ENCODE measurements at places on chromosomes 6 and 20.
A peak's percentile ranks its signal among the peaks of the same experiment; 100 is the strongest.

- no peaks in the 10 kb centered on the region for H3K27me3 ChIP-seq
- H3K4me3 ChIP-seq: no peak overlapping the region
- DNase-seq: no peak
- H3K27ac ChIP-seq: no peak overlapping the region
- H3K36me3 ChIP-seq: no peaks in the 10 kb centered on the region
Measured at GRCh38 chr6:35164868-35165267, 23.7 kb upstream of the TCP11 start.

- DNase-seq: no peak
- H3K4me3 ChIP-seq: no peak overlapping the region
- no peaks in the 10 kb centered on the region for H3K27me3 ChIP-seq
- H3K36me3 ChIP-seq: no peaks in the 10 kb centered on the region
- H3K27ac ChIP-seq: no peak overlapping the region
Measured at GRCh38 chr6:36414481-36414880, 27.0 kb upstream of the ETV7 start.

- no peak overlapping the region for H3K4me3 ChIP-seq
- H3K36me3 ChIP-seq: no peaks in the 10 kb centered on the region
- no peak overlapping the region for H3K27ac ChIP-seq
Measured at GRCh38 chr20:63132715-63133471, 83.0 kb downstream of the YTHDF1 start.

DNA sequence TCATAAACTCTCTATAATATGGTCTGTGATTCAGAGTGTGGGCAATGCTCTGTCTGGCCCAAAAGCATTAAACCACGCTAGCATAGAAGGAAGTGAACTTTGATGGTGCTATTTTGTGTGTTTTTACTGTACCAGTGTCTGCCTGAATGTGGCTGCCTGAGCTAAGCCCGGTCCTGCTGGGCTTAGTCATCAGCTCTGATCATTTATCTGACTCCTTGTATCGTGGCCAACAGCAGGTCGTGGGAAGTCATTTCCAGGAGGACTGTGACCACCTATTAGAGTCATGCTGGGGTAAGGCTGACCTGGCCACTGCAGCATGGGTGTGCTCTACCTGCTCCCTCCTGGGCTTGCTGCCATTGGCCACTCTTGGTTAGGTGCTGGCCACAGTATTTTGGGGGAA lies 239.1 kb upstream of the CEP162 start:
- no peaks in the 10 kb centered on the region for H3K27me3 ChIP-seq
- no peaks in the 10 kb centered on the region for H3K4me1 ChIP-seq
- no peak overlapping the region for H3K4me3 ChIP-seq
- DNase-seq: no peak
- H3K27ac ChIP-seq: no peak overlapping the region

DNA sequence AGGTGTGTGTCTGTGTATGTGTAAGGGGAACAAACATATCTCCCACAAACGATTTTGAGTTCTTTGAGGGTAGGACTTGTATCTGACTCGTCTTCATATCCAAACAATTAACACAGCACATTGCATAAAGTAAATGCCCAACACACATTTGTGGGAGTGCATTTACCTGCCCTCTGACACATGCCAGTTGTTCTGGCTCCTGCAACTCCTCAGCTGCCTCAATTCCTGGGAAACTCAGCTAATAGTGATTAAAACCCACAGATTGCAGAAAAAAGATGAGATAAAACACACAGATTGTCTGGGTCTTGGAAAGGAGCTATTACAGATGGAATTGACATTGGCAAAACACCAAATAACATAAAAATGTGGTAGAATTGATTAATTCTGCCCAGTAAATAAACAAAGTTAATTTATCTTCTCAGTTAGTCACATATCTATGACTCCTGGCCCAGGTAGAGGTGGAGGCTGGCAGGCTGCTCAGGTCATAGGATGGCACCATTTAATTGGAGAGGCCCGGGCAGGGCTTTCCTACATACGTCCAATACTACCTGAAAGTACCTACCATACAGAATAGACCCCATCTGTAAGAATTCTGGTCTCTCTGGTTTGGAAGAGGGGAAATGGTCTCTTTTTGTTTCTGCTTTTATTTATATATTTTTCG lies 71.5 kb upstream of the IFNGR1 start:
- H3K27ac ChIP-seq: no peak overlapping the region
- no peak for DNase-seq
- H3K36me3 ChIP-seq: no peaks in the 10 kb centered on the region
- no peaks in the 10 kb centered on the region for H3K27me3 ChIP-seq
- H3K4me1 ChIP-seq: no peaks in the 10 kb centered on the region
- H3K4me3 ChIP-seq: no peak overlapping the region

- H3K27me3 ChIP-seq: no peaks in the 10 kb centered on the region
- DNase-seq: no peak
- H3K4me1 ChIP-seq: no peaks in the 10 kb centered on the region
- H3K36me3 ChIP-seq: no peaks in the 10 kb centered on the region
- H3K4me3 ChIP-seq: no peak overlapping the region
- H3K27ac ChIP-seq: no peak overlapping the region
Measured at GRCh38 chr6:137724018-137724403, 143.0 kb upstream of the TNFAIP3 start.

- H3K27me3 ChIP-seq: no peaks in the 10 kb centered on the region
- H3K27ac ChIP-seq: no peak overlapping the region
- no peak for DNase-seq
- H3K4me3 ChIP-seq: no peak overlapping the region
- peaks cover 30% of the 10 kb centered on the region for H3K4me1 ChIP-seq
Measured at GRCh38 chr6:139711804-139712585, 337.5 kb upstream of the CITED2 start.

- no peak overlapping the region for H3K27ac ChIP-seq
- H3K4me3 ChIP-seq: no peak overlapping the region
- H3K27me3 ChIP-seq: no peaks in the 10 kb centered on the region
- H3K4me1 ChIP-seq: peaks cover 17% of the 10 kb centered on the region
- peaks cover 16% of the 10 kb centered on the region for H3K36me3 ChIP-seq
Measured at GRCh38 chr6:152241013-152241766, 396.0 kb downstream of the SYNE1 start.

GRCh38 chr20:5481872-5482271 lies 165.1 kb upstream of the PROKR2 start:
- H3K27me3 ChIP-seq: no peaks in the 10 kb centered on the region
- H3K4me1 ChIP-seq: no peaks in the 10 kb centered on the region
- H3K4me3 ChIP-seq: no peak overlapping the region
- DNase-seq: no peak

DNA sequence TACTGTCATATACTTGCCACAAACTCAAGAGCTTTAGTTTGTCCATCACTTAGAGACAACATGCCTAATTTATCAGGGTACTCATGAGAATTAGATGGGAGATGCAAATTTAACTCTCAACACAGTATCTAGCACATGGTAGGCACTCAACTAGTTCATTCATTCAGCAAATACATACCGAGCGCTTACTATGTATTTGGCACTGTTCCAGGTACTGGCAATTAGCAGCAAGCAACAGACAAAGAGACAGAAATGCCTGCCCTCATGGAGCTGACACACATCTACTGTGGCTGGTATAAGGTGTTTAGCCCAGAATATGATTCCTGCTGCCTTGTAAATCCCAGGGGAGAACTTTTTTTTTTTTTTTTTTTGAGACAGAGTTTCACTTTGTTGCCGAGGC lies 4.8 kb downstream of the MICAL1 start:
- DNase-seq: no peak
- no peaks in the 10 kb centered on the region for H3K27me3 ChIP-seq
- H3K36me3 ChIP-seq: no peaks in the 10 kb centered on the region
- peaks cover 16% of the 10 kb centered on the region for H3K4me1 ChIP-seq
- H3K4me3 ChIP-seq: no peak overlapping the region

DNA sequence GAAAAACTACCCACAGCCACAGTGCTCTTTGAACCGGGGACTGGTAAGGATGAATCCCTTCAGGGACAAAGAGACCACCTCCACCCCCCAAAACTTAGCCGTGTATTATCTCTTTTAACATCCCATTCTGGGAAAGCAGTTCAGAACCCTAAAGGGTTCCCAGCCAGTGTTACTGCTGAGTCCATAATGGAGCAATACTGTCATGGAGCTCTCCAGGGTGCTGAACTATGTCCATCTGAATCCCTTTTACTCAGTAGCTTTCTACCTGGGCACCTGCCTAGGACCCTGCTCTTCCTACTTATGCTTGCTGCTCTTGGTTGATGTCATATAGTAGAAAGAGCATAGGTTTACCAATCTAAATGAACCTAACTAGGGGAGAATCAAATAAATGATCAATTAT lies 22.3 kb upstream of the SAYSD1 start:
- no peaks in the 10 kb centered on the region for H3K36me3 ChIP-seq
- H3K4me3 ChIP-seq: no peak overlapping the region
- no peaks in the 10 kb centered on the region for H3K4me1 ChIP-seq
- H3K27me3 ChIP-seq: no peaks in the 10 kb centered on the region
- no peak for DNase-seq
- H3K27ac ChIP-seq: no peak overlapping the region

- H3K4me3 ChIP-seq: no peak overlapping the region
- no peak overlapping the region for H3K27ac ChIP-seq
- H3K4me1 ChIP-seq: no peaks in the 10 kb centered on the region
- no peak for DNase-seq
- H3K27me3 ChIP-seq: no peaks in the 10 kb centered on the region
Measured at GRCh38 chr6:137903933-137904821, 37.1 kb downstream of the TNFAIP3 start.

- no peak for DNase-seq
- H3K27ac ChIP-seq: no peak overlapping the region
- H3K4me1 ChIP-seq: peaks cover 6% of the 10 kb centered on the region
- no peaks in the 10 kb centered on the region for H3K27me3 ChIP-seq
- no peak overlapping the region for H3K4me3 ChIP-seq
Measured at GRCh38 chr6:18988636-18989035, 601.5 kb downstream of the RNF144B start.

DNA sequence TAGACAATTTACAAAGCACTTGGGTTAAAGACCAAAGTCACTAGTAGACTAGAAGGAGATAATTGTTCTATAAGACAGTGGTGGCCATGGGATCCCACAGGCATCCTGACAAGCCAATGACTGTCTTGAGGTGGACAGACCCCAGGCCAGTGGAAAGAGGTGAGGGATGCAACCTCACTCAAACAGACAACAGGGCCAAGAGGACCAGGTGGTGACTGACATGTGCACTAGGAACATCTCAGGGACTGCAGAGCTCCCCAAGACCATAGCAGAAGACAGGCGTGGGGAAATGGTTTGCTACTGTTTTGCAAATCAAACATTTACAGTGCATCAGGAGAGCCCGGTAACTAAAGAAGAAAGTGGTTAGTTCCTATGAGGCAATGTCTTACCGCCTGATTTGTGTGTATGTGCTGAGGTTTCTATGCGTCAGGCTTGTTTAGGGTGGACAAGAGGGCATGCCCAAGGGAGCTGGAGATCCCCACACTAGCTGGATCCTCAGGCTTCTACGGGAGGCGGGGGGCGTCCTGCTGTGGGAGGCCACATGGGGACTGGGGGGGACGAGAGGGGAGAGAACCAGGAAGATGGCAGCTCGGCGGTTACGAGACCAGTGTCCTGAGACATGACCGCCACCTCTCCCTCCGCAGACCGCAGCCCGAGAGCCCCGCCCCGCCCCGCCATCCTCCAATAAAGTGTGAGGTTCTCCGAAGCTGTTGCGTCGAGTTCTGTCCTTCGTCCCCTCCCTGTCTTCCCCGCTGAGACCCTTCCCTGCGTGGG lies 623 bp upstream of the MRPS26 start:
- H3K4me3 ChIP-seq: peak overlapping the region; percentile 83
- peak; percentile 90 for DNase-seq
- H3K27ac ChIP-seq: peak overlapping the region; percentile 86
- no peaks in the 10 kb centered on the region for H3K27me3 ChIP-seq

DNA sequence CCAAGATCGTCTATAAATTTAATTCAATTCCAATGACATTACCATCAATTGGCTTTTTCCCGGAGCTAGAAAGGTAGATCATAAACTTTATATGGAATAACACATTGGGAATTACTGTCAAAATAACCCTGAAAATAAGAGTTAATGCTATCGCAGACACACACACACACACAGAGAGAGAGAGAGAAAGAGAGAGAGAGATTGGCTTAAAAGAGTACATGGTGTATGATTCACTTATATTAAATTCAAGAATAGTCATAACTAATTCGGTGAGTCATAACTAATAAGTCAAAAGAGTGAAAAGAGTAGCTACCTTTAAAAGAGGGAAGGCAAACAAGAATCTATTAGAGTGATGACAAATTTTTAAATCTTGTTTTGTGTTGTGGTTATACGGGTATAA lies 425.5 kb downstream of the TBC1D32 start:
- no peak overlapping the region for H3K27ac ChIP-seq
- no peaks in the 10 kb centered on the region for H3K4me1 ChIP-seq
- H3K4me3 ChIP-seq: no peak overlapping the region
- H3K27me3 ChIP-seq: no peaks in the 10 kb centered on the region
- DNase-seq: no peak

- H3K36me3 ChIP-seq: no peaks in the 10 kb centered on the region
- peak overlapping the region; percentile 28 for H3K27ac ChIP-seq
- H3K4me1 ChIP-seq: no peaks in the 10 kb centered on the region
- H3K27me3 ChIP-seq: no peaks in the 10 kb centered on the region
Measured at GRCh38 chr20:62772990-62773844, 23.1 kb upstream of the MRGBP start.

DNA sequence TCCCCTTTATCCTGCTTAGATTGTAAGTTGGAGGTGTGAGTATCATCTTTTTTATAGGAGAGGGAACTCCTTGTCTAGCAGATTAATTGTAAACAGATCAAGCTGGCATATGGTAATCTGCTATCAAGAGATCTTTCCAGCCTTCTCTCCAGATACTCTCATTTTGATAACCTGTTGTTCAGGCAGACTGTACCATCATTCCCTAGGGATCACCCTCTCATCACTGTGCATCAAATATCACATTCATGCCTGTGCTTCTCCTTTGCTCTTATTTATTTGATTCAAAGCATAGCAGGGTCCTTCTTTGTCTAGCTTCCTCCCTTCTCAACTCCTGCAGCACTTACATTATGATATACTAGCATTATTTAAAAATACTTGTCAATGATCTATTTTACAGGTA lies 73.8 kb downstream of the LRRC1 start:
- H3K27ac ChIP-seq: no peak overlapping the region
- no peaks in the 10 kb centered on the region for H3K36me3 ChIP-seq
- no peak overlapping the region for H3K4me3 ChIP-seq
- H3K27me3 ChIP-seq: no peaks in the 10 kb centered on the region
- peaks cover 46% of the 10 kb centered on the region for H3K4me1 ChIP-seq

- DNase-seq: no peak
- H3K4me1 ChIP-seq: no peaks in the 10 kb centered on the region
- no peak overlapping the region for H3K4me3 ChIP-seq
- no peaks in the 10 kb centered on the region for H3K36me3 ChIP-seq
Measured at GRCh38 chr6:1481286-1481685, 91.9 kb downstream of the FOXF2 start.

GRCh38 chr6:26552640-26553188 lies 14.5 kb downstream of the HMGN4 start:
- no peaks in the 10 kb centered on the region for H3K27me3 ChIP-seq
- no peaks in the 10 kb centered on the region for H3K36me3 ChIP-seq
- peak overlapping the region; percentile 82 for H3K27ac ChIP-seq
- DNase-seq: no peak

GRCh38 chr6:142356201-142356883 lies 54.5 kb downstream of the ADGRG6 start:
- H3K4me1 ChIP-seq: no peaks in the 10 kb centered on the region
- no peak overlapping the region for H3K4me3 ChIP-seq
- DNase-seq: no peak

Data from sigmoid colon (tissue), 7 donors.